ENCODE measurements at places on chromosomes 3 and 15.

DNA sequence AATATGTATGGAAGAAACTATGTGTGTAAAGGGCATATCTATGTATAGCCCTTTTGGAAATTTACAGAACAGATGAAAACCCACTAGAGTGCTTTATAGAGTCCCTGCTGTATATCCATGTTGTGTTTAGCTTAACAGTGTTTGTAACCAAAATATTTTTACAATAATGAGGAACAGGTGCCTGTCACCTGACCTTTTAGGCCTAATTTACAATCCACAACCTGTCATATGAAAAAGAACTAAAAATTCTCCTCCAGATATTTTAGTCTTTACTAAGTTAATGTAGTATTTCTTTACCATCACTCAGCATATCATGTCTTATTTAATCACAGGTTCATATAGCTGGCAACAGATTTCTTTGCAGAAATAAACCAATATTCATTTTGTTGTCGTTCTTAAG, 16.4 kb upstream of the SATB1 start:
- DNase-seq: no peak

- no peak for DNase-seq
Measured at GRCh38 chr3:27360113-27361078, 8.8 kb downstream of the NEK10 start.

DNA sequence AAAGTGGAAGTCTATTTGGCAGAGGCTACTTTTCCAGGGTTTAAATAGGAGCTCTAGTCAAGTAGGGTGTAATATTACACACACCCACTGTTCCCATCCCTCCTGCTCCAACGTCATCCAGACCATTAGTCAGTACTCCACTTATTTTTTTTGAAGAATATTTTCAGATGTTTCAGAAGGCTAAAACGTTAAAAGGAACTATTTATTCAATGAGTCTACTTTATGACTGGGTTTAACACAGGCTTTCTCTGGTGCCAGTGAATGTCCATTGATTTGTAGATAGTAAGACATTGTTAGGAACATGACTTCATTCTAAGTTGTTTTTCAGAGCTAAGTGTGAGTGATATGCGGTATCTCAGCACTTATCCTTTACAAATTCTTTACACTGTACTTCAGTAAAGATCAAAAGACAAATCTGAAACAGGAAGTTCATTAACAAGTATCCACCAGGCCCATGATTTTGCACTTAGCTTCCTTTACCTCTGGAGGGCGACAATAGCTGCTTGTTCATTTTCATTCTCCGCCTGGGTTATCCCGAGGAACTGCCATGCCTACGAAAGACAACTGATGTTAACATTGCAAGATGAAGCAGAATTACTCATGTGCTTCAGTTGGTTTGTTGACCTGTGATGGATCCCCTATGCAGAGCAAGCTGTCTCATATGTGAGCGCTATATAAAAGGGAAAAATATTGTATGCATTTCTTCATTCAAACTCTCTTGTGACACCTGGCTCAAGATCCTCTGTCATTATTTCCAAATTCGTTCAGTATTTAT, 158.7 kb downstream of the USP13 start:
- no peak for DNase-seq

DNA sequence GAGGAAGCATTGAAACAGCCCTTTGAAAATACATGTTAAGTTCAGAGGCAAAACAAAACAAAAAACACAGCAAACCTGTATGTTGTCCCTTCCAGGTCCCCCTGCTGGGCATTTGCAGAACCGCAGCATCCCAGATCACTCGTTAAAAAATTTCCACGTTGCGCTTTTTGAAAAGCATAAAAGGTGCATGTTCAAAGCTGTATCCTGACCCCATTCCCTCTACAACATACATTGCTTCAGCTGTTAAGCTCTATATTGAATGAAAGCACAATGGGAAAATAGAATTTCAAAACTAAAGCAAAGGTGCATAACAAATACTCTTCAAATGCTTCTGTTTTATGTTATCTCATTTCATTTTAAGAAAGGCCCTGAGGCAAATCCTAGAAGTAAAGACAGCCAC, 328.3 kb downstream of the THSD4 start:
- DNase-seq: peak; percentile 15

Data from stimulated activated CD8-positive, alpha-beta memory T cell treated with anti-CD3 and anti-CD28 coated beads, Interleukin-15, amount 100 ng/mL, for 24 hours (primary cell).